ENCODE measurements at places on chromosomes 11 and 22.

DNA sequence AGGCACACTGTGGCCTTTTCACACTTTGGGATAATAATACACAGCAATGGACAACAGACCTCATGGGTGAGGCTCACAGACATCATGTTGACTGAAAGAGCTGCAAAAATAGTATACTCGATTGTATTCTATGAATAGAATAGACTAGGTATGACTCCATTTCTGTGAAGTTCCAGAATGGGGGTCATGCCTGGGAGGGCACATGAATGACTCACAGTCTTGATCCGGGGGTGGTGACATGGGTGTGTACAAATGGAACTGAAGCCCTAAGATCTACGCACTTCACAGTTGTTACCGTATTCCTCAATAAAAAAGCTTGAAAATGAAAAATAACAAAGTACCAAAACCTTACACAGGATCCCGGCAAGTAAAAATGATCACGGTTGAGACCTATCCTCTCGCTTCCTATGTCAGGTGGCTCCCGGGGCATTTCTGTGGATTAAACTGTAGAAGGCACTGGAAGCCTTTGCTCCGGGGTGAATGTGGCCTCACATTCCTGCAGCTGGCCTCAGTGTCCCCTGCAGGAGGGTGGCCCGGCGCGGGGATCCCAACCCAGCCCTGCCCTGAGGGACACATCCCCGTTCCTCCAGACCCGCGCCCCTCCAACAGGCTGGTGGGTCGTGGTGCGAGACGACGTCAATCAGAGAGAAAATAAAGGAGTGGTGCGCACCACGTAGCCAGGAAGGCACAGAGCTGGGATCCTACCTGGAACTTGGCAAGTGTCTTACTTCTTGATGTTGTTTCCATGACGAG lies 75.9 kb downstream of the NECTIN1 start:
- no peak for DNase-seq

- DNase-seq, result no peak
Observed at GRCh38 chr22:28594797-28595462, 84.7 kb downstream of the TTC28 start.

- DNase-seq, result no peak
Observed at GRCh38 chr11:128772814-128773213, 78.9 kb downstream of the FLI1 start.

DNA sequence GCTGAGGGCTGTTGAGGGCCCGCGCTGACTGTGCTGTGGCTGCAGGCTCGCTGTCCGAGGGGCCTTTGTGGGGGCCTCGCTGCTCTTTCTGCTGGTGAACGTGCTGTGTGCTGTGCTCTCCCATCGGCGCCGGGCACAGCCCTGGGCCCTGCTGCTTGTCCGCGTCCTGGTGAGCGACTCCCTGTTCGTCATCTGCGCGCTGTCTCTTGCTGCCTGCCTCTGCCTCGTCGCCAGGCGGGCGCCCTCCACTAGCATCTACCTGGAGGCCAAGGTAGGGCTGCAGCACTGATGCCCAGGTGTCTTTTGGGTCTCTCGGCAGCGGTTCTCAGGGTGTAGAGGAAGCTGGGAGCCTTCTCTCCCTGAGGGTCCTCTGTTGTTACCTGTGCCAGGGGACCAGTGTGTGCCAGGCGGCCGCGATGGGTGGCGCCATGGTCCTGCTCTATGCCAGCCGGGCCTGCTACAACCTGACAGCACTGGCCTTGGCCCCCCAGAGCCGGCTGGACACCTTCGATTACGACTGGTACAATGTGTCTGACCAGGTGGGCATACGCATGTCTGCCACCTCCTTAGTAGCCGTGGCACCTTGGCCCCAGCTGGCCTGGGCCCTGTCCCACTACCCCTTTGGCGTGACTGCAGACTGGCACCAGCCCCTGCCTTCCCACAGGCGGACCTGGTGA lies 2.2 kb downstream of the GPR137 start:
- DNase-seq, result no peak

GRCh38 chr11:31818425-31818755 lies 7.3 kb upstream of the PAX6 start:
- DNase-seq, result no peak

DNA sequence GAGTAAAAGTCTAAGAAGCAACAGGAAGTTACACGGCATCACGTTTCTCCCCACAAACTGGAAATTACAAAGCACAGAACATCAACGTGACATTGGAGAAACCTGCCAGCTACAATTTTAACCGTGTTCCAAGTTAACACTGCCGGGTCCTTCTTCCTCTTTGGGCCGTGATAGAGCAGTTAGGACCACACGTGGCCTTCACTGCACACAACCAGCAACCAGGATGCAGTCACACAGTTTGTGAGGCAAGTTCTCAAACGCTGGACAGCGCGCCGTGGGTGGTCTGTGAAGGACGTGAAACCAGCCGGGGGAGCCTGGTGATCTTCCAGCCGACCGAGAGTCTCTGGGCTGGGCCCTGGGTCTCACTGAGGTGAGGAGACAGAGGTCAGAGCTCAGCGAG lies 14.6 kb downstream of the C11orf21 start:
- no peak for DNase-seq

- no peak for DNase-seq
Observed at GRCh38 chr22:32836280-32837123, 35.0 kb downstream of the TIMP3 start.

DNA sequence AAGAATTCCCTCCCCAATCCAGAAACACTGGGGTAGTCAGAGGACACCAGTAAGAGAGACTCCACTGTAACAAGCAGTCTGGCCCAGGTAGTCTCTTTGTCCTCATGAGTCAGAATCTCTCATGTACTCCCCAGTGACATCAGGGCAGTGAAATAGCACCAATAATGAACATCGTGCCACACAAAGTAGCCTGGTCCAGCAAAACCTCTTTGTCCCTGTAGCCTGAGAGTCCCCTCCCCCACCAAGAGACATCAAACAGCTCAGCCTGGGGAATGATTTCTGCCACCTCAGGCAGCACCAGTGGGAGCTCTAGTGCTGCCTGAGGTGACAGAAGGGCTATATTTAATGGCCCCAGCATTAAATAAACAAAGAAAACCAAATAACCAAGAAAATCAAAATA lies 88.1 kb downstream of the SBF2 start:
- no peak for DNase-seq

- DNase-seq, result no peak
Observed at GRCh38 chr22:42621505-42622002, 6.9 kb upstream of the POLDIP3 start.

GRCh38 chr11:100739666-100740065 lies 52.6 kb downstream of the ARHGAP42 start:
- no peak for DNase-seq

- DNase-seq, result no peak
Observed at GRCh38 chr22:46843821-46844255, 81.4 kb downstream of the TBC1D22A start.

Measured in stimulated activated CD8-positive, alpha-beta memory T cell treated with anti-CD3 and anti-CD28 coated beads, Interleukin-4, amount 100 ng/mL, for 4 hours (primary cell).